ENCODE measurements at places on chromosomes 3 and 15. TPM values are rescaled to one million over a fixed set of nuclear protein-coding genes. Genes with fewer than 3 reads are reported as not detected.

DAPK2 gene
- 3.7 TPM for total RNA-seq

EAF2 gene
- 11.3 TPM for total RNA-seq

PHC3 gene
- 46.1 TPM for total RNA-seq

RASA2 gene
- 29.8 TPM for total RNA-seq

GPR176 gene
- 30.2 TPM for total RNA-seq

LYZL4 gene
- total RNA-seq: not detected

ECE2 gene
- total RNA-seq: 18.7 TPM

IL17RE gene
- total RNA-seq: 1.4 TPM

SOX2 gene
- 188 TPM for total RNA-seq

UPK1B gene
- total RNA-seq: not detected

HMCES gene
- 20.8 TPM for total RNA-seq

NEK10 gene
- 58.8 TPM for total RNA-seq

PPP1R14D gene
- total RNA-seq: not detected

DPPA4 gene
- total RNA-seq: 2.1 TPM

PP2D1 gene
- total RNA-seq: not detected

GPR149 gene
- total RNA-seq: 22.1 TPM

HIGD1A gene
- 159 TPM for total RNA-seq

RARB gene
- total RNA-seq: 31.1 TPM

GOLGA8A gene
- total RNA-seq: 40.8 TPM

ATP13A5 gene
- total RNA-seq: 0.92 TPM
